ENCODE measurements at places on chromosomes 4 and X.

- DNase-seq: no peak
Observed at GRCh38 chrX:72054779-72055489, 76.8 kb downstream of the RTL5 start.

DNA sequence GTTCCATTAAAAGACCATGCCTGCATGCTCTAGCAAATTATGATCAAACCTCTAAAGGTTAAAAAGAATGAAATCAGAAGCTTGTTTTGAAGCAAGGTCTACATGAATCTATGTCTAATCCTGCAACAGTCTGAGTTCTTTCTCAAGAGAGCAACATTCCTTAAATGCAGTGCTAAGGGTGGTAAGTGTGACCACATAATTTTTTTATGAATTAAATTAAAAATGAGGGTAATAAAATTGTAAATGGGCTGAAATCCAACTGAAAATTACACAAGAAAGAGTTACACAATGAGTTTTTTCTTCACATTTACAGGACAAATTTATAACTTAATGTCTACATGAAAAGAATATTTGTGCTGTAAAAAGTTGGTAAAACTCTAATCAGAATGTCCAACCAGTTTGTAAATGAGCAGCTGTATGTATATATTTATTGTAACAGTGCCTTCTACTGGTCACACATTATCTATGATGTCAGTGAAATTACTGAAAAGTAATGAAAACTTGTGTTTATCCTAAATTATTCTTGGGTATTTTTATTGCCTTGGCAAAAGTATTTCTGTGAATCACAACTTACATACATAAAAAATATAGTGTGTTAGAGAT is 336.3 kb upstream of the PITX2 start:
- DNase-seq: no peak

GRCh38 chr4:87851332-87851731 is 18.6 kb downstream of the MEPE start:
- no peak for DNase-seq

DNA sequence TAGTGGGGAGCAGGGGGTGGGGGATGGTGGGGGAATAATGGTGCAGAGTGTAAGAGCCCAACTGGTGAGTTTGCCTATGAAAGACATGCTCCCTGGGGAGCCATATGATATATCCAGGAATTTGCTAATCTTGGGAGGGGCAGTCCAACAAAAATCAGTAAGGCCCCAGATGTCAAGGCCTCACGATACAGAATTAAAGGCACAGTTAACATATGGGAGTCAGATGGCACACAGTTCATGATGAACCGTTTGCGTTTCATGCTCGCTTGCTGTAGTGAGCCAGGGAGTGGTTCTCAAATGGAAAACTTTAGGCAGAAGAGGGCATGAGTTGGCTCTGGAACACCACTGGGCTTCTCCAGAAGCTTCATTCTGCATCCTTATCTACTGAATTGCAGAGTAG is 33.9 kb upstream of the VCX2 start:
- no peak for DNase-seq

DNA sequence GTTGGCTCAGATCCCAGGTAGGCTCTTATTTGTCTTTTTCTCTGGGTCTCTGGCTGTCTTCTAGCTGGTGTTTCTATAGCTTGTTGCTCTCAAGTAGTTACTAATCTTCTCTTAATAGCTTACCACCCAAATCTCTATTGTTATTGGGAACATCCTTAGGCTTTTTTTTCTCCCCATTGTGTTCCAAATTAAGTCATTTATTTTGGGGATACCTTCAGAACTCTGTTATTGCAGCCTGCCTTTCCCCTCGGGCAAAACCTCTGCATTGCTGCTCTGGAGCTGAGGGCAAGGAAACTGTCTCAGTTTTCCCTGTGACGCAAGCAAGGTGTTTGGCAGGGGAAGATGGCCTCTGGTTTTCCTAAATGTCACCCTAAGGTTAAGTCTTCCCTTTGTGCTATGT is 338.1 kb upstream of the ZCCHC13 start:
- DNase-seq: no peak

- DNase-seq: no peak
Observed at GRCh38 chrX:106404512-106404911, 207.3 kb upstream of the RADX start.

- DNase-seq: no peak
Observed at GRCh38 chr4:8401665-8402064, 38.9 kb downstream of the ACOX3 start.

- DNase-seq: no peak
Observed at GRCh38 chrX:23333842-23334520, 668 bp upstream of the PTCHD1 start.

DNA sequence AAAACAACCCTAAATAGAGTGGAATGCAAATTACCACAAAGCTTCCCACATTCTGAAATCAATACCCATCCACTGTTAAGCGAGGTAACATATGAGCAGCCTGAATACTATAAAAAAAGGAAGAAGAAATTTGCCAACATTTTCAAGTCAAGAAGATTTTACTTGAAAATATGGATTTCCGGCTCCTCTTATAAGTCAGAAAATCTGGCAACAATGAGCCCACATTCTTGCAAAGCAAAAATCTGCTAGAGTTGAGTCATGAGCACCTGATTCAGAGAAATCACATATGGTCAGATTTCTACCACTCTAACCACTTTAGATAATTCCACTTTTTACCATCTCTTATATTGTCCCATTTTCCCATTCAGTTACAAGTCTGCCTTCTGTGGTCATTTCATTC is 395.7 kb downstream of the DTHD1 start:
- DNase-seq: no peak

All from NCI-H510A (cell line).